Right hindlimb (tissue), 1 donor: ENCODE measurements at places on chromosomes 1 and 21.

- DNase-seq = peak; percentile 66
Measured at GRCh38 chr1:244050835-244051444, at the start of gene ZBTB18. Gene ZBTB18, plus strand, starts transcription at chr1:244051283. Its CDS starts 149 bp downstream, at chr1:244051432.

DNA sequence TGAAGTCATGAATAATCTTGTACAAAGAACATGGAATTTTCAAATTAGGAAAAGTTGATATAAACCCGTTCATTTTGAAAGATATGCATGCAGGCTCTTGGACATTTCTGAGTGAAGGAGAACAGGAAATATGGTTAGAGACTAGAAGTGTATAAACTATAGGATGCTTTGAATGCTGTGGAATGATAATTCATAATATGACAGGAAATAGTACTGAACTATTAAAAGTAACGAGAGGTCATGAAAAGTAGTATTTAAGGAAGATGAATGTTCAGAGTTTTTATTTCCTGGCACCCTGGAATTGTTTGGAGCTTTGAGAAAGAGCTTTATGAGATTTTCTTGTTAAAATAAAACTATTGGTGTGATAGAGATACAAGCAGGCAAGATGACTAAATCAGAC is 18.7 kb upstream of the CRB1 start:
- DNase-seq = no peak

- no peak for DNase-seq
Measured at GRCh38 chr1:155106862-155107261, 20.8 kb upstream of the EFNA1 start.

GRCh38 chr21:37454869-37455503 is 88.4 kb downstream of the DYRK1A start:
- DNase-seq = no peak

DNA sequence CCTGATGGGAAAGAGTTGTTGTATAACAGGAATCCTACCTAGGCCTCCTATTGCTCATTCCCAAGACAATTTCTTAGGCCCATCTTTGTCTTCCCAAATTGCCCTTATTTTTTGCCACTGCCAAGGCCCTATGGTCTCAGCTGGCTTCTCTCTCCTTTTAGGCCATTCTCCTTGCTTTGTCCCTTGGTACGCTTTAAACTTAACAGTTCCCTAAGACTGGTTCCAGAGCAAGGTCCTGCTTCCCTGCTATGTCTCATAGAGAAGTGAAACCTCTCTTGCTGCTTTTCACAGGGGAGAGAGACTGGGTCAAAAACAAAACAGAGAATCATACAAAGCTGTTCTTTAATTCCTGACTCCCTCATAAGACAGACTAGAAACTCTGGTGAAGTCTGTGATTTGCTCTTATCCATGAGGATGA is 77.1 kb downstream of the XCL2 start:
- DNase-seq = no peak

DNA sequence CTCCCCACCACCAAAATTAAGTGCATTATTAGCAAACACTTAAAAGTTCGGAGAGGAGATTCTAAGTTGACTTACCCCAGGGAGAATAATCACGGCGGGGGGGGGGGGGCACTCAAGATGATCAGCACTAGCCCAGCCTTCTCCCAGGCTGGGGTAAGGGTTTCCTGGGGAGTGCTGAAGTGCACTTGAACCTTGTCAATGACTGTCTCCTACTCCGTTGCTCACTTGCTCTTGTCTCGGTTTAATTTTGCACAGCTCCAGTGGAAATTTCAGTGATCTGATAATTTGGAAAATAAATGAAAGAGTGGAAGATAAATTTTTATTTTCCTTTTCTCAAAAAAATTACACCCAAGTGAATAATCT is 59.2 kb downstream of the PBX1 start:
- DNase-seq = no peak

- no peak for DNase-seq
Measured at GRCh38 chr1:237712082-237712481, 178.6 kb downstream of the ZP4 start.

- no peak for DNase-seq
Measured at GRCh38 chr1:163161841-163162240, 40.9 kb downstream of the RGS5 start.

DNA sequence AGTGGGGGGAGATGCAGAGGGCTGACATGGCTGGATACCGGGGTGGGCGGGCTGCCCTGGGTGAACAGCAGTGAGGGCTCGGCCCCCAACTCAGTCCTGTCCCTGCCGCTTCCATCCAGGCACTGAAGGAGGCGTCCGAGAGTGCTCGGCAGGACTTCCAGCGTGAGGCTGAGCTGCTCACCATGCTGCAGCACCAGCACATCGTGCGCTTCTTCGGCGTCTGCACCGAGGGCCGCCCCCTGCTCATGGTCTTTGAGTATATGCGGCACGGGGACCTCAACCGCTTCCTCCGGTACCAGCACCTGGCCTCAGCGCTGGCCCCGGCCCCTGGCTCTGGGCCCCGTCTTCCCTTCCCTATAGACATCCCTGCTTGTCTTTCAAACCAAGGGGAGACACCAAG is 15.6 kb downstream of the NTRK1 start:
- no peak for DNase-seq

GRCh38 chr1:33342041-33342723 is 21.3 kb upstream of the A3GALT2 start:
- peak; percentile 90 for DNase-seq

GRCh38 chr1:19534281-19534680 is 48.9 kb upstream of the CAPZB start:
- no peak for DNase-seq

DNA sequence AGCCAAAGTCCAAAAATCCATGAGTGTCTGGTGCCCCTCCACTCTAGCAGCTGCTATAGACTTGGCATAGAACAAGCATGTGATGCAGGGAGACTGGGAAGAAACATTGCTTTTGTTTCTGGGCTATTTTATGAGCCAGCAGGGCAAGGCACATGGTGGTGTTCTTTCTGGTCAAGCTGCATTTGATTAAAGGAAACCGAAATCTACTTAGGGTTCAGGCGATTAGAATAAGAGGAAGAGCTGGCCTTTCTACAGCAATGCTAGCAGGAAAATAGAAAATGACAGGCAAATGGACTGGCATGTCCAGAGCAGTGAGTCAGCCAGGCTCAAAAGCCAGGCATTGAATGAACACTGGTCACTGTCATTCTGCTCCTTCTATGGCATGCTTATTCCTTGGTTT is 28.5 kb upstream of the ARHGAP29 start:
- DNase-seq = peak; percentile 25

DNA sequence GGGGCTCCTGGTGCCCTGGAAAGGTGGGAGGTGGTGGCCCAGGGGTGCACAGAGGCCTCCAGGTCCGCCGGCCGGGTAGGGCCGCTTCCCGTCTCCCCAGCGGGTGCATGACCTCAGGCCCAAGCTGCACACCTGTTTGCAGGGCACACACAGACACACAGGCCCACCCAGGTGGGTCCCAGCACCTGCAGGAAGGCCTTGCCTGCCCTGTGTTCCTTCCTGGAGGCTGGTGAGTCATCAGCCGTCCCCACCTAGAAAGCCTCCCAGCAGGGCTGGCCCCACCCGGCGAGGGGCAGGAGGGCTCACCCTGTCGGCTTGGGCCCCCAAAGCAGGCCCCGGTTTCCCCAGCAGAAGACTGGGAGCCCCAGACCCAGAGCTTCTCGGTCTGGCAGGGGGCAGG is 23.6 kb upstream of the TTLL10 start:
- no peak for DNase-seq

DNA sequence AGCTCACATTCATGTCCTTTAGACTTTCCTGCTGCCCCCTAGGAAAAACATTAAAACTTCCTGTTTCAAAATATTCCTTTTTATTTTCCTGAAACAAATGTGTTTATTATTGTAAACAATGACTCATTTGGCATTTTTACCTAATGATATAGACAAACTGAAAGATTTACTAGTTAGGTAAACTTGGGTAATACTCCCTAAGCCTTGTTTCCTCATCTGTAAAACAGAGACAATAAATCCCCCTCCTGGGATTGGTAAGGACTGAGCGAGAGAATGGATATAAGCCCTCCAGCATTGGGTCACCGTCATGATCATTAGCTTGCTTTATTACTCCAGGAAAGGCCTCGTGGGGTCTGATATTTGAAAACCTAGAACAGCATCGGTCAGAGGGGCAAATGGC is 59.8 kb downstream of the LPAR3 start:
- DNase-seq = no peak

DNA sequence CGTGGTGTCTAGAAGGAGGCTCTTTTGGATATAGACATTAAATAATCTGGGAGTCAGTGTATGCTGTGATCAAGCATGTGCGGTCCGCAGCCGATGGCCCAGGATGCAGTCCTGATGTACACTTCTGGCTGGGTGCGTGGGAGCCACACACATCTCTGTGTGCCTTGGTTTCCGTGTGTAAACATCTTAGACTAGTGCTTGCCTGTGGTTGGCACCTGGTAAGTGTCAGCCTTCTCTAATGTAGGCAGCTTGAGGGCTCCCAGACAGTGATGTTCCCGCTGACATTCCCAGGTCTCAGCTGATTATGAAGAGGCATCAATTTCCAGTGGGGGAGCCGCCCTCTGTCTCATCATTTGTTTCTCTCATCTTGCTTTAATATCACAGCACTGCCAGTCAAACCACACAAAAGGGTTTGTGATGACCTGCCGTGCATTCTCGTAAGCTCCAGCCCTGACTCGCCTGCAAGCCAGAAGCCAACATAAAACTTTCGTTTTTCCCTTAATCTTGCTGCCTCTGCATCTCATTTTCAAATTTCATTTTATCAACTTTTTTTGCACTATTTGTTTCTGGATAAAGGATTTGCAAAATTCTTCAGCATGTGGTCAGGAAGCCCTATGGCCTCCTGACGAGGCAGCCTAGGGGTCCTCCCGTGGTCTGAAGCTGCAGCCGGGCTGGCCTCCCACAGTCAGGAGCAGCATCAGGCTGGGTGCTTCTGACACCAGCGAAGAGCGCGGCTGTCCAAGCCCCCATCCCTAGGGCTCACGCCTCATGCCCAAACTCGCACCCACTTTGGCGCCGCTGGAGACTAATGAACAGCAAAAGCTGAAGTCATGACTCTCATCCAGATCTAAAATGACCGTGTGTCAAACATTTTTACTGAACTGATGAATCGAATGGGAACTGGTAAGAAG is 28.1 kb downstream of the PDE9A start:
- no peak for DNase-seq

DNA sequence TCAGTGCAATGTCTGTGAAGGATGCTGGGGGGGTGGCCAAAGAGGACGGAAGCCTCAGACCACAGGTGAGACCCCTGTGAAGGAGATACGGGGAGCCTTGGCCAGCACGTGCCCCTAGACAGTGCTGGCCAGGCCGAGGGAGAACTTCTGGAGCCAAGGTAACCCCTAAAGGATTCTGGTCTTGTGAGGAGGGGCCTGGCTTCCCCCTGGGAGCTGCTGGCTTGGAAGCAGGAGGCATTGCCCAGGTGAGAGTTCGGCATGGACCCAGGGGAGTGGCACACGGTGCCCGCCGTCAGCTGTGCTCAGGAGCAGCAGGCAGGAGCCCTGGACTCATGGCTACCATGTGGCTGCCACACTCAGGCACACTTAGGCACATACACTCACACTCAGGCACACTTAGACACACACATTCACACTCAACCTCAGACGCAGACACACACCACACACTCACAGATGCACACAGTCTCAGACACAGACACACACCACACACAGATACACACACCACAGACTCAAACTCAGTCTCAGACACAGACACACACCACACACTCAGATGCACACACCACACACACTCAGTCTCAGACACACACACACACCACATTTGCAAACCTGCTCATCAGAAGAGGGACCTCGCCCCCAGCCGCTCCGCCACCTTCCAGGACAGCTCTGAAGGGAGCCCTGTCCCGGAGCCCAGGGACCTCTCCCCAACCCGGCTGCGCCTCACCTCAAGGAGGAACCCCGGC is 1.1 kb upstream of the COL6A2 start:
- peak; percentile 19 for DNase-seq

- no peak for DNase-seq
Measured at GRCh38 chr1:198543670-198544260, 3.3 kb upstream of the ATP6V1G3 start.

DNA sequence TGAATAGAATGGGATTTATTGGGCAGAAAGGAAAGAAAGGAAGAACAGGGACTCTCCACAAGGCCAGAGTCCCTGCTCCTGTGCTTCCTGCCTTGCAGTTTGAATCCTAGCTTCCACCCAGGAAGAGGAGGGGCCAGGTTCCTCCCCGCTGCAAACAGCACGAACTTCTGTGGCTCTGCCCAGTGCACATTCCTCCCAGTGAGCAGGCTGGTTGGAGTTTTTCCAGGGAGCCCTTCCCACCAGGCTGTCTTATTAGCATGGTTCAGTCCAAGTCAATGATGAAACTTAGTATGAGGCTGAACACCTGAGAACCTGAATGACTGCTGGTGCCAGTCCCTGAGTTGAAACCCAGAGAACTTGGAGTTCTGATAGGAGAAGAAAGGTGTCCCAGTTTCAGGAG is 247.2 kb downstream of the DUSP10 start:
- DNase-seq = no peak

- DNase-seq = peak; percentile 48
Measured at GRCh38 chr1:222786121-222786520, 28.7 kb upstream of the DISP1 start.

DNA sequence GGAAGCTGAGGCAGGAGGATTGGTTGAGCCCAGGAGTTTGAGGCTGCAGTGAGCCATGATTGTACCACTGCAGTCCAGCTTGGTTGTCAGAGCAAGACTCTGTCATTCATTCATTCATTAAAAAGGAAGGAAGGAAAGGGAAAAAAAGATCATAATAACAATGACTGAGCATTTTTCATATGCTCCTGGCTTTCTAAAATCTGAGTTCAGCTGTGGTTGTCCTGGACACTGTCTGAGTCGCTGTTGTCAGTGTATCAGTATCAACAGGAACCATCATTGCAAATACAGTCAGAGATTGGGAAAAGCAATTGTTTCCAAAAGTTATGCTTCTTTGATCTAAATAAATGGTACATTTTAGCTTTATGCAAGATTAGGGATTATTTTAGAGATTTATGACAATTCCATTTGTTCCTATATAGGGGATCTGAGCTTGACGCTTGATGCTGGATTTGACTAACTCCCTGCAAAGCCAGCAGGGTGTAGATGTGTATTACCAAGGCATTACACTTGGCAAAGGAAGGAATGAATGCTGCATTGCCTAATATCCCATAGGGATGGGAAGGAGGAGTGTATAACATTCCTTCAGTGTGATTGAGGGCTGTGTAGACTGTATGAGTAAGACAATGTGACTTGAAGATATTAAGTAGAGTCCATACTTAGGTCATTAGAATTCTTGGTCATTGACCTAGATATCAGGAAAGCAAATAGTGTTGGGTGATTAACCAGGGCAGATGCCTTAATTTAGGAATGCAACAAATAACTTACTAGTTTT is 100.2 kb downstream of the DISP1 start:
- DNase-seq = no peak

DNA sequence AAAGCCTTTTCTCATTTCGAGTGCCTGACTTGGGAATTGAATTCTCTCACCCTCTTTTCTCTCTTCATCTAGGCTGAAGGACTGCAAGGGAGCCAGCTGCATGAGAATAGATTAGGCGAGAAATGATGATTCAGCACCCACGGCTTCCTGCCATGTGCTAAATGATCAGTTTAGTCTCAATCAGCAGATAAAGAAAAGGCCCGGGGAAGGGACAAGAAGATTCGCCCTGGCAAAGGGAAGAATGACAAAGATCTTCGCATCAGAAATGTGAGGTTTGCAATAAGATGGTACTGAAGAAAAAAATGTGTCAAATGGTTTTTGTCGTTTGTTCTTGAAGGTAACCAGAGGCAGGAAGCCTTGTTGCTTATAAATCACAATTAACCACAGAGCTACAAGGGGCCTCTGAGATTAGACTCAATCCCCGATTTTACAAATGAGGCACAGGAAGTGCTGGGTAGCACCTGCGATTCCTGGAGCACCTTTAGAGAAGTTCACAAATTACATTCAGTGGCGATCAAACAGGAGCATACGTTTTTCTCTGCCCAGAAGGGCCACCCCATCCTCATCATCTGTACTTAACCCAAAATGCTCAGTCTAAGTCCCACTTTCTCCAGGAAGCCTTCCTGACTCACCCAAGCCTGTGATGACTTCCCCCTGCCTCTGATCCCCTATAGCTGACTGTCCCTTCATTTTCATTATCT is 183.4 kb downstream of the ZNF281 start:
- DNase-seq = no peak
